ENCODE measurements at places on chromosomes 1 and 21.
A peak's percentile ranks its signal among the peaks of the same experiment; 100 is the strongest.

- no peak overlapping the region for H3K27ac ChIP-seq
- H3K27me3 ChIP-seq, result no peaks in the 10 kb centered on the region
- no peaks in the 10 kb centered on the region for H3K36me3 ChIP-seq
- H3K4me3 ChIP-seq, result no peak overlapping the region
- no peak for DNase-seq
- H3K4me1 ChIP-seq, result no peaks in the 10 kb centered on the region
Observed at GRCh38 chr1:97488530-97488929, 432.3 kb downstream of the DPYD start.

DNA sequence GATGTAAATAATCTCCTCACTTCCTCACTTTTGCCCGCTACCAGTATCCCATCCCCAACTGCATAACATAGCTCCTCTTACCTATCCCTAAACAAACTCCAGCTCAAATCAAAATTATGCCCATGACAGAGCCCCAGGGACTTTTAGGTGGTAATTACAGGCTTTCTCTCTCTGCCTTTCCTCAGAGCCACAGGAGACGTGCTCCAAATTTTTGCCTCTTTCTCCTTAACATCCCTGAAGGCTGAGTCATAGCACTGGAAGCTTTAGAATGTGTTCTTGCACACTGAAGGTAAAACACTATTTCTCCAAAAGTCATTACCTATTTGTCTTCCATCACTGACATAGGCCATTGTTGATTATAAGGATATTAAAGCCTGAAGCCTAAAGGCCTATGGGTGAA, 263.5 kb upstream of the PLD5 start:
- DNase-seq, result no peak
- no peak overlapping the region for H3K4me3 ChIP-seq
- H3K36me3 ChIP-seq, result no peaks in the 10 kb centered on the region
- no peaks in the 10 kb centered on the region for H3K4me1 ChIP-seq

DNA sequence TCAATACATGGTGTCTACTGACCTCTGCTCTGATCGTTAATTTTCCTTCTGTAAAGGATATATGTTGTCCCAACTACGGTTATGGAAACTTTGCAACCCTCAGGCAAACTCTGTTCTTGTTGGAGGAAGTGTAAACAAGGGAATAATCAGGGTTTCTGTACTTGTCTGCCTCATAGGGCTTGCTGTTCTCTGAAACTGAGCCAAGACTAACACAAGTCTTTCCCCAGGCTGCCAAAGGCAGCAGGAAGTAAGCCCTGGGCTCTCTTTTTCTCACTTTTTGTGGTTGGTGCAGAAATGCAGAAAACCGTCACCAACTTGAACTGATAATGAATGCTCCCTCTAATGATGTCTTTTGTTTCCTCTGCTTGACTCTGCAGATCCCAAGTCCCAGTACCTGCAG, 7.6 kb downstream of the CYP4X1 start:
- peaks cover 18% of the 10 kb centered on the region for H3K4me1 ChIP-seq
- peak overlapping the region; percentile 52 for H3K27ac ChIP-seq
- H3K27me3 ChIP-seq, result no peaks in the 10 kb centered on the region

GRCh38 chr21:19908390-19908789, 1089.8 kb upstream of the NCAM2 start:
- DNase-seq, result no peak
- no peaks in the 10 kb centered on the region for H3K4me1 ChIP-seq
- H3K27me3 ChIP-seq, result no peaks in the 10 kb centered on the region
- H3K36me3 ChIP-seq, result no peaks in the 10 kb centered on the region
- H3K27ac ChIP-seq, result no peak overlapping the region

GRCh38 chr1:26154750-26155149, 4.1 kb upstream of the FAM110D start:
- H3K36me3 ChIP-seq, result no peaks in the 10 kb centered on the region
- no peak overlapping the region for H3K27ac ChIP-seq
- H3K4me1 ChIP-seq, result no peaks in the 10 kb centered on the region
- H3K4me3 ChIP-seq, result no peak overlapping the region

DNA sequence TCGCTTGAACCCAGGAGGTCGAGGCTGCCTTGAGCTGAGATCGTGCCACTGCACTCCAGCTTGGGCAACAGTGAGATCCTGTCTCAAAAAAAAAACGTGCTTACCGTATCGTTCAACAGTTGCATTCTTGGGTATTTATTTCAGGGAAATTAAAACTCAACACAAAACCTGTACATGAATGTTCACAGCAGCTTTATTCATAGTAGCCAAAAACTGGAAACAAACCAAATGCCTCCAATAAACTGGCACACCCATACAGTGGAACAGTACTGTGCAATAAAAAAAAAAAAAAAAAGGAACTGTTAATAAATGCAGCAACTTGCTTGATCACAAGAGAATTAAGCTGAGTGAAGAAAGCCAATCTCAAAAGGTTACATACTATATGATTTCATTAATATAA, 6.7 kb downstream of the KHDRBS1 start:
- peaks cover 65% of the 10 kb centered on the region for H3K4me1 ChIP-seq
- no peak for DNase-seq
- H3K36me3 ChIP-seq, result no peaks in the 10 kb centered on the region

DNA sequence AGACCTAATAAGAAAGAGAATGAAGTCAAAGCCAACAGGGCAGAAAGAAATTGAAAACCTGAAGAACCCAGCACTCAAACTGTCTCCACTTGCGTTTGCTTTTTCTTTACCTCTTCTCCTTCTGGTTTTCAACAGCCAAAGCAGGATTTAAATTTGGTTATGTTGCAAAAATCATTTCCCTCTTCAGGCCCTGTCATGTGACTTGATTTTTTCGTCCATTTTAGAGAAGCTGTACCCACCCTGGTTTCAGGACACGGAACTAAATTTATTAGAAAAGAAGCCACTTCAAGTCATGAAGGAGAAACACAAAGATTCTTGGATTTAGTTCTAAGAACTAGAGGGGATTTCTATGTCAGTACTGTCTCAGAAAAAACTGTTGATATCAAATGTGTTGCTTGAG, 1.0 kb upstream of the SYNJ1 start:
- H3K27me3 ChIP-seq, result no peaks in the 10 kb centered on the region
- H3K27ac ChIP-seq, result peak overlapping the region; percentile 91
- H3K4me1 ChIP-seq, result peaks cover 34% of the 10 kb centered on the region
- no peak for DNase-seq
- peak overlapping the region; percentile 80 for H3K4me3 ChIP-seq

DNA sequence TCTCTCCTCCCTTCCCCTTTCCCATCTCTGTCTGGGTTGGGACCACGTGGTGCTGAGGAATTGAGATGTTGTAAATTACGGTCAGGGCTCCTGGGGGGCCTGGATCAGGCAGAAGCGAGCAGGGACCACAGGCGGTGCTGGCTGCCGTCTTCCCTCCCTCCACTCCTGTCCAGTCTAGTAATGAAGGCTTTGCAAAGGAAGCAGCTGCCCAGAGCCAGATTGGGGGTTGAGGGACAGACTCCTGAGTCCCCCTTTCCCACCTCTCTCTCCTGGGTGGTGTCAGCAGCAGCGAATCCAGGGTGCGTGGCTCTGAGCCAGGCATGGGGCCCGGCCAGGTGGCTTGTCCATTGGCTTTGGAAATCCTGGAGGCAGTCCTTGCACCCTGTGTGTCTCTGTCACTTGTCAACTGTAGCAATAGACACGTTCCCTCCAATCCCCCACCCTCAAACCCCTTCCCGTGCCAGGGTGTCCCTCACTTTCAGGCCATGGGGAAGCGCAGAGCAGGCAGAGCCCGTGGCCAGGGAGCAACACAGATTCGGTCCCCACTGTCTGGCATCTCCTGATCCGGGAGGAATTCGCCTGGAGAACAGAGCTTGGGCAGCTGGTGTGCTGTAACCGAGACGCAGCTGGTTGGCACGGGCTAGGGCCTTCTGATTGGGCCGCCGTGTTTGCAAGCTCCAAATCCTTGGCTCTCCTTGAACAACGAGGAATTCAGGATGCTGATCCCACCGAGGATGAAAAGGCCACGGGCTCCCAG, 64.8 kb upstream of the WNT4 start:
- no peak overlapping the region for H3K4me3 ChIP-seq
- H3K27me3 ChIP-seq, result peaks cover 16% of the 10 kb centered on the region
- no peak overlapping the region for H3K27ac ChIP-seq
- DNase-seq, result no peak
- H3K36me3 ChIP-seq, result no peaks in the 10 kb centered on the region

- DNase-seq, result no peak
- no peaks in the 10 kb centered on the region for H3K27me3 ChIP-seq
- H3K4me3 ChIP-seq, result no peak overlapping the region
- no peaks in the 10 kb centered on the region for H3K4me1 ChIP-seq
Observed at GRCh38 chr1:177687544-177687943, 282.3 kb downstream of the SEC16B start.

DNA sequence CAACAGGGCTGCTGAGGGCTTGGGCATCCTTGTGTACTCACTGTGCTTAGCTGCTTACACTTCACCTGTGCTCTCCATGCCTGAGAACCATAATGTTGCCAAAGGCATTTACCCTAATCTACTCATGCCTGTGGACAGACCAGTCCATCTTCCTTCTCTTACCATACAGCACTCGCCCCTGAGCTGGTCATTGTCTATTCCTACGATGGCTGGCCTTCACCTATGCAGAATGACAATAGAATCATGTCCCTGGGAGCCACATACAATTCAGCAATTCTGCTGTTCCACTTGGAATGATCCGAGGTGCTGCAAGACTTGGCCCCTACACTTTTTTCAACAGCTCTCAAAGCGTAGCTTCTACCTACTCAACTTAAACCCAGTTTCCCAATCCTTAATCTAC, 96.5 kb downstream of the PAPPA2 start:
- no peak overlapping the region for H3K27ac ChIP-seq
- H3K36me3 ChIP-seq, result no peaks in the 10 kb centered on the region
- peaks cover 9% of the 10 kb centered on the region for H3K4me1 ChIP-seq
- H3K4me3 ChIP-seq, result no peak overlapping the region

GRCh38 chr1:26686795-26687194, 9.0 kb upstream of the ARID1A start:
- H3K4me3 ChIP-seq, result no peak overlapping the region
- H3K4me1 ChIP-seq, result no peaks in the 10 kb centered on the region
- H3K36me3 ChIP-seq, result no peaks in the 10 kb centered on the region
- H3K27ac ChIP-seq, result no peak overlapping the region

DNA sequence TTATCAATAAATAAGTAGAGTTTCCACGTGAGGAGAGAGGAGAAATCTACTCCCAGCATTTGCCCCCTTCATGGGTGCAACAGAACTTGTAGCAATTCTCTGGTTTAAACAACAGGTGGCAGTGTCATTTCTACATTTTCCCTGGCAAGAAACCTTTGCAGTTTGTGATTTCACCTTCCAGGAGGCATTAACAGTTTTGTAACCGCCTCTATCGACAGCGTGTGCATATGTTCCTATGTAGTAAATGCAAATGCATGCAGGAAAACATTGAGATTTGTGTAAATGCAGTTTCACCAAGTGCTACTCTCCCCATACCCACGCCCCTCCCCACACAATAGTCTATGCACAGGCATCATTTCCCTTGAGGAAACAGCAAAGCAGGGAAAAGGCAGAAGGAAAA, 494.7 kb downstream of the SMYD3 start:
- no peaks in the 10 kb centered on the region for H3K4me1 ChIP-seq
- H3K27ac ChIP-seq, result no peak overlapping the region
- H3K36me3 ChIP-seq, result no peaks in the 10 kb centered on the region
- no peak for DNase-seq

- no peak overlapping the region for H3K27ac ChIP-seq
- H3K36me3 ChIP-seq, result no peaks in the 10 kb centered on the region
- DNase-seq, result no peak
Observed at GRCh38 chr1:87542697-87543096, 214.0 kb downstream of the LMO4 start.

DNA sequence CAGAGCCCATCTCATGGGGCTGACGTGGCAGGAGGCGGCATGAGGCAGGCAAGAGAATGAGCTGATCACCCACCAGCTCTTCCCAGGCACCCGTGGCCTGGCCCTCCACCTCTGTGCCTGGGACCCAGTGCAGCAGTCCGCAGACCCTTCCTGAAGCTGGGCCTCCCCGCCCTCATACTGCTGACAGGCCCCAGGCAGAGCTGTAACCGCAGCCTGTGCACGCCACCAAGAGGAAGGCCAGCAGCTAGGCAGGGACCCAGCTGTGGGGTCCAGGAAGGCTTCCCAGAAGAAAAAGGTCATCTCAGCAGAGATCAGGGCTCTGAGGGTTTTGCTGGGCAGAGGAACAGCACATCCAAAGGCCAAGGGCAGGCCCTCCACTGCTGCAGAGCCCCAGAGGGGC, 9.8 kb upstream of the MTFR1L start:
- DNase-seq, result no peak
- no peak overlapping the region for H3K4me3 ChIP-seq
- H3K4me1 ChIP-seq, result peaks cover 15% of the 10 kb centered on the region
- peaks cover 49% of the 10 kb centered on the region for H3K36me3 ChIP-seq

DNA sequence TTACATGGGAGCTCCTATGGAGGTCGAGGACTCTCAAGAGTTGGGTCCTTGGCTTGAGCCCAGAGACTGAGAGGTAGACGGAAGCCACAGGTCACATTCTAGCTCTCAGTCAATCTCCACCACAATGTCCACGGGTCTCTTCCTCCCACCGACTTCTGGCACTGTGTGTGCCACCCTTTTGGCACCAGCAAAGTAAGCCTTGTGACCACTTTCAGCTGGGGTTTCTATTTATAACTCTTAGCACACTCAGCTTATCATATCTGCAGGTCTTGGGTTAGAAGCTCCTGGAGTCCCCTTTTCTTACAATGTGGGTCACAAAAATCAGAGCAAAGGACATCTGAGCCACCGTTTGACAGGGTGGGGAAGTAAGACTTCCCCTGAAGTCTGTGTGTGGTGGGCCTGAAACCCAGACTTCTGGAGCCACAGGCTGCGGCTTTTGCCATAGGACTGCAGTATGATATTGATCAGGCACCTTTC, 28.3 kb downstream of the NCMAP start:
- no peak overlapping the region for H3K27ac ChIP-seq
- H3K36me3 ChIP-seq, result no peaks in the 10 kb centered on the region
- no peak overlapping the region for H3K4me3 ChIP-seq
- H3K4me1 ChIP-seq, result no peaks in the 10 kb centered on the region

- H3K27ac ChIP-seq, result no peak overlapping the region
- peaks cover 53% of the 10 kb centered on the region for H3K4me1 ChIP-seq
- no peaks in the 10 kb centered on the region for H3K27me3 ChIP-seq
- H3K36me3 ChIP-seq, result peaks cover 22% of the 10 kb centered on the region
Observed at GRCh38 chr21:45150638-45151131, 76.3 kb downstream of the ADARB1 start.

DNA sequence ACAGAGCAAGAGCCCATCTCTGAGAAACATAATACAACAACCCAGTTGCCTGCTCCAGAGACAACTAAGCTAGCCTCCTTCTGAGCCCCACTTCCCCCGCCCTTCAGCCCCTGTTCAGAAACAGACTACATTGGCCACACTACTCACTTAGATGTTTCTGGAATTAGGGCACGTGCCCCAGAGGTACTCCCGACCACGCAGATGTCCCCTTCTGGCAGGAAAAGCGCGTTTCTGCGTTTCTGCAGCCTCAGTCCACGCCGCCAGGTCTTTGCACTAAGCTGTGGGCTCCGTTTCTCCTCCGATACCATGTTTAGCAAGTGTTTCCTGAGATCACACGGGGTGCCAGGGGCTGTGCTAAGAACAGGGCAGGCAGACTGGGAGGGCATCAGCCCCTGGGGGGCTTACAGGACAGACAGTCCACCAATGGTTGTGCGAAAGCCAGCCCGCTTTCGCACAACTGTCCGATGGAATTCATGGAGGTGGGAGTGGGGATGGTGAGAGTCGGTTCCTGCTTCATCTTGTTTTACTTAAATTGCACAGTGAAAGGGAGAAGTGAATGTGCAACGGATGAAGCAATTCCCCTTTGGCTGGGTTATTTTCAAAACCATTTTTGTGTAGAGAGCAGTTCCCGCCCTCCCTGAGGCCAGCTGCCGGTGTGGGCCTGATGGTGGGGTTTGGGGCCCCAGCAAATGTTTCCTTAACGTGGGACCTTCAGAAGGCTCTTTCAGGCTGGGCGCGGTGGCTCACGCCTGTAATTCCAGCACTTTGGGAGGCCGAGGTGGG, 2.7 kb downstream of the PIK3CD start:
- H3K4me1 ChIP-seq, result peaks cover 17% of the 10 kb centered on the region
- H3K36me3 ChIP-seq, result no peaks in the 10 kb centered on the region
- peak overlapping the region; percentile 69 for H3K4me3 ChIP-seq
- H3K27ac ChIP-seq, result no peak overlapping the region
- H3K27me3 ChIP-seq, result no peaks in the 10 kb centered on the region

Data from thoracic aorta (tissue), 2 donors.